SW 1271 (cell line): ENCODE measurements at places on chromosomes 4 and X.

DNA sequence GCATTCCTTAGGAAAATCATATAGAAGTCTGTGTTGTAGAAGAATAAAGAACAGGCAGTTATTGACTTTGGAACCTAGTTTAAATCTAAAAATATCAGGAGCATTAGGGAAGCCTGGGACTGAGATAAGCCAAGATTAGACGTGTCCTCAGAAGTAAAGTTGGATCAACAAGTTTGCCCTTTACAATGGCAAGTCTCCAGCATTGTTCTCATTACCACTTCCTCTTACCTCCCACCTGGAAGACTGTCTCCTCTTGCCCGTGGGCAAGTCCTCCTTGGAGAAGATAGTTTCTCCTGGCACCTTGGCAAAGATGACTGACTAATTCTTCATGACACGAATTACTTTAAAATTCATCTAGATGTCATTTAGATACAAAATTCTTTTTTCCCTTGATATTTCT lies 37.8 kb downstream of the CNKSR2 start:
- no peak for DNase-seq

- DNase-seq = no peak
Observed at GRCh38 chr4:153014460-153014859, 78.3 kb downstream of the FHDC1 start.

GRCh38 chr4:181830404-181831035 lies 412.7 kb upstream of the TENM3 start:
- no peak for DNase-seq

DNA sequence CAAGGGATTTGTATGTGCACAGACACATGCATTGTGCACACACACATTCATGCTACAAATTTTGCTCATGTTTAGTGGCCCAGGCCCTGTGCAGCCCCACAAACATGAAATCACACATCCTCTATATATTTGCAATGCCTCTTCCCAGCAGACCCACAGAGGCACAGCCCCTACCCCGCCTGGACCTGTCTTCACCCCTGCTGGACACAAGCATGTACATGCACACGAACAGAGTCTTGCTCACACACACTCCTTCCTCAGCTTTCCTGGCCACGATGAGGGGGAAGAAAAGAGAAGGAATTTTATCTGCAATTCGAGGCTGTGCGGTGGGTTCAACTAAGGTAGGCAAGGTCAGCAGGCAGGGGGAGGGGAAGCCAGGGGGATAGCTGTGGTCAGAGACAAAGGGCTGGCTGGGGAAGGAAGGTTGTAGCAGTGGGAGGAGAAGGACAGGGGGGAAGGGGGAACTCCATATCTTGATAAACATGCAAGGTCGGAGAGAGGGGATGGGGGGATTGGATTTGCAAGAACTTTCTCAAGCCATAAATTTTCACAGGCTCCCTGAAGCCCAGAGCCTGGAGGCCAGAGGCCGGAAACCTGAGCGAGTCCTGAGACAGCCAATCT lies 156.4 kb downstream of the EFNB1 start:
- DNase-seq = no peak

GRCh38 chrX:25144043-25144940 lies 128.5 kb upstream of the ARX start:
- DNase-seq = no peak

DNA sequence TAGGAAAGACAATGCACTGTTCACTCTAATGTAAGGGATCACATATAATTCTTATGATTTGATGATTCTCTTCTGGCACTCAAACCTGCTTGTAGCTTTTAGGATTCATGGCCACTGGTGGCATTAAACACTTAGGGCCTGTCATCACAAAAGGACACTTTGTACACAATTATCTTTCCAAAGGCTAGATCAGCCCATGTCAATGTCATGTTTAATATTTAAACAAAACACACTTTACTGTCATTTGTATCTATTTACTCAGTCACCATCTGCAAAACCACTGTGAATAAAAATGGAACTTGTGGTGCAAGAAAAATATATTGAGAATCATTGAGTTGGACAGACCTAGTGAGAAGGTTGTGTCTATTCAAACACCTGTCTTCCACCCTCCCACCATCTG lies 83.6 kb upstream of the TTC29 start:
- no peak for DNase-seq

DNA sequence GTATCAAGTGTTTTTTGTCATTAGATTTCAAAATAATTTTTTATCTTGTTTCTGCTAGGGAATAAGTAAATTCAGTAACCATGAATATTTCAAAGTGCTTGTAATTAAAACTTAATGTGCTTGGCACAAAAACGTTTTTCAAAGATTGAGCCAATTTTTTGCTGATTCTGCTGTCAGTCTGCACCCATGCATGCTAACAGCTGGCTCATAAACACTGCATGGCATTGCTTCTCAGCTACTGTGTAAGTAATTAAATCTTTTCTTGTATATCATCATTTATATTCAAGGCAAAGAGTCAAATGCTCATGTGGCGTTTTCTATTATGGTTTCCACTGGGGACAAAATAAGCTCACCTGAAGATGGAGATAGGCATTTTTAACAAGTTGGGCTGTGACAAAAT lies 66.8 kb upstream of the SPANXN2 start:
- no peak for DNase-seq

DNA sequence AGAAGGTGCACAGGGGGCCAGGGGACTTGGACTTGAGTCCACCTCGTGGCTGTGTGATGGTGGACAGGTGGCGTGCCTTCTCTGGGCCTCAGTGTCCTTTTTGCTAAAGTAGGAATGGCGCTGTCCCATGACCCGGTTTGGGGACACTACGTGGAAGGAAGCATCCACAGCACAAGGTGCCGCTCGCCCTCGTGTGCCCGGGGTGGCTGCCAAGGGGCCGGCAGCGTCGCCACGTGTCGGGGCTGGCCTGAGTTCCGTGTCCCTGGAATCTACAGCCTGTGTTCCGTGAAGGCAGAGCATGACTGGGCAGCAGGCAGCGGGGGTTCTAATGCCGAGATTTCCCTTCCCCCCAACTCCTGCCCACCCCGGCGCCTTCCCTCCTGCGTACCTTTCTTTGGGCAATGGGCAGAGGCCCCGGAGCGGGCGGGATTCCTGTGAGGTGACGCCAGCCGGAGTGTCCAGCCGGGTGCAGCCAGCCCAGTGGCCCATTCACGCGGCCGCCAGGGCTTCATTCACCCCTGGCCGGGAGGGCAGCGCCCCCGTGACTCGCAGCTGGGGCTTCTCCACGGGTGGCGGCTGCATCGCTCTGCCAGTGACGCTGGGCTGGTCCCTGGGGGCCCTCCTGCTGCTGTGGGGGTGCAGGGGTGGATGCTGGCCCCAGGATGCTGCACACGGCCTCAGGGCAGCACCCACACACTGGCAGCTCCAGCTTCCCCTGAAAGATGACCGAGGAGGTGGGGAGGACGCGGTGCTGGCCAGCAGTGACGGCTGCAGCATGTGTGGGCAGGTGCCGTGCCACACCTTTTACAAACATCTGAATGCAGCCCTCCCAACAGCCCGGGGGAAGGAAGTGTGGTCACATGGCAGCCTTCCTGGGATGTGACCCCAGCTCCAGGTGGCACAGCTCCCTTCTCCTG lies 21.2 kb downstream of the DOK7 start:
- DNase-seq = no peak

- no peak for DNase-seq
Observed at GRCh38 chr4:15488658-15489470, 19.2 kb downstream of the CC2D2A start.

- no peak for DNase-seq
Observed at GRCh38 chr4:120801137-120801758, 121.3 kb downstream of the PRDM5 start.

GRCh38 chr4:13892739-13893105 lies 265.2 kb upstream of the BOD1L1 start:
- peak; percentile 38 for DNase-seq

- DNase-seq = peak; percentile 3
Observed at GRCh38 chr4:152936446-152937335, 568 bp downstream of the FHDC1 start.

- DNase-seq = peak; percentile 37
Observed at GRCh38 chr4:19776021-19776459, 475.7 kb upstream of the SLIT2 start.

DNA sequence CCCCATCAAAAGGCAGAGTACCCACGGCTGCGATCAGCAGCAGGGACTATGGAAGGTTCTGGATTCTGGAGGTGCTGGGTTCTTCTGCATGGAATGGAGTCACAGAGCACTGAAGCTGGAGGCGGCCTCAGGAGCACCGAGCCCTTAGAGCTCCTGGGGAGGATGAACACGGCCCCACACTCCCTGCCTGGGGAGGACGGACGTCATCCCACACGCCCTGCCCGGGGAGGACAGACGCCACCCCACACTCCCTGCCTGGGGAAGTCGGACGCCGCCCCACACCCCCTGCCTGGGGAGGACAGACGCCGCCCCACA lies 9.9 kb downstream of the LRPAP1 start:
- no peak for DNase-seq

DNA sequence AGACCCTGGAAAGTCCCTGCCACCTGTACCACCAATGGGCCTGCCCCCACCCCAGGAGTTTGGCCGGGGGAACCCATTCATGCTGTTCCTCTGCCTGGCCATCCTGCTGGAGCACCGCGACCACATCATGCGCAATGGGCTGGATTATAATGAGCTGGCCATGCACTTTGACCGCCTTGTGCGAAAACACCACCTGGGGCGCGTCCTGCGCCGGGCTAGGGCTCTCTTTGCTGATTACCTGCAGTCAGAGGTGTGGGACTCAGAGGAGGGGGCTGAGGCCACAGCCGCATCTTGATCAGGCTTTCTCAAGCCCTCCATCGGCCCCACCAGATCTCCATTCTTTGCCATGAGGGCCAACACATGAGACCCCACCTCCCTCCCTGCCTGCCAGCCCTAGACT lies 13.6 kb upstream of the RBM3 start:
- DNase-seq = no peak

DNA sequence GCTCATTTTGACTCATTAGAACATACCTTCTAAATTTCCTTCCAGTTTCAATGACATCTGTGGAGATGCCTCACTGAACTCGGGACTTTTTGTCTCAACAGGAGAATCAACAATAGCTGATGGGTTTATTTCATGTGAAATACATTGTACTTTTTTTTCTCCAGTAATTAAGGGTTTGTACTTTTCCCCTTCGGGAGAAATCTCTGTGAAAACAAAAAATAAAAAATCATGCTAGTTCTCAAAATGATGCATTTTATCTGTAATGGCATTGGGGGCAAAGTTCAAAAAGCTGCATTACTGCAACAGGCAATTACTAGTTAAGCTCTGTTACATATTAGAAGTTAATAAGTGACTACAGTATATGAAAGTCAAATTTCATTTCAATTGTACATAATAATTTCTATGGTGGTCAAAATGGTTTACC lies 167.3 kb upstream of the SH3RF1 start:
- DNase-seq = no peak

DNA sequence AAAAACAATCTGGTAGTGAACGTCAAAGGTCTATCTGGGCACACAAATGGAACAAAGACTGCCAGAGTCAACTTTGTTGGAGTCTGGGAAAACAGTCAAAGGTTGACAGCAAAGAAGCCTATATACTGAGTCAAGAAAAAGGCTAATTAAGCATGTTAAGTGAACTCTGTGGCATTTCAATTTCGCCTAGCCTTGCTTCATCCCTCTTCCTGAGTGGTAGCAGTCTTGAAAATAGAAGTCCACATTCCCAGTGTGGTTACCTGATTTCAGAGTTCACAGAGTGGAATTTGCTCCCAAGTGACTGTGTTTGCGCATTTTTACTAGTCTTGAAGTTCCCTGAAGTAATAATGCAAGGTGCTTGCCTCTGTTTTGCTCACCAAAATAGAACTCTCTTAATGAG lies 760.0 kb downstream of the FSTL5 start:
- no peak for DNase-seq

DNA sequence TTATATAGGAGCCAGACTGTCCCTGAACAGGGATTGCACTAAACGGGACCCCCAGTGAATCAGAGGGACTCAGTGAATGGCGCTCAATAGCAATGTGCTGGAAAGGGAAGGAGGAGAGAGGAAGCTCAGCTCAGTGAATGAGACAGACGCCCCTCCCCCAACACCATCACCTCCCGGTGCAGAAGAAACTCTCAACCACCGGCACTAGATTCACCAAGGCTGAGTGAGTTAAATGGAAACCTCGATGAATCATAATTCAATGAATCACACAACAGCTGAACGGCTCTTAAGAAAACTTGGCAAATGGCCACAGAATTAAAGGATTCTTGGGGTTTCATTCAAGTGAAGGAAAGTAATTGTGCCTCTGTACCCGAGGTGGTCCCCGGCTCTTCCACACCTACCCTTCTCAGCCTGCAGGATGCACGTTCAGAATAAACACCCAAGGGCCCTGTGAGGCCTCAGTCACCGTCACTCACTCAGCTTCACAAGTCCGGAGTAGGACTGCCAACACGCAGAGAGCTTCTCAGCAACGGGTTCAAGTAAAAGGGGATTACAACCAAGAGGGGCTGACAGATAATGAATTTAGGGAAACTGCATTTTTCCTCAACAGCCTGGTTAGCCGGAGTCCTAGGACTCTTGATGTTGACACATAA lies 29.3 kb downstream of the CRMP1 start:
- peak; percentile 53 for DNase-seq

GRCh38 chrX:28595346-28595745 lies 8.1 kb downstream of the IL1RAPL1 start:
- no peak for DNase-seq

- DNase-seq = no peak
Observed at GRCh38 chr4:70179811-70180210, 15.7 kb upstream of the ODAM start.

- DNase-seq = no peak
Observed at GRCh38 chrX:97397371-97397770, 513.7 kb downstream of the RPA4 start.

DNA sequence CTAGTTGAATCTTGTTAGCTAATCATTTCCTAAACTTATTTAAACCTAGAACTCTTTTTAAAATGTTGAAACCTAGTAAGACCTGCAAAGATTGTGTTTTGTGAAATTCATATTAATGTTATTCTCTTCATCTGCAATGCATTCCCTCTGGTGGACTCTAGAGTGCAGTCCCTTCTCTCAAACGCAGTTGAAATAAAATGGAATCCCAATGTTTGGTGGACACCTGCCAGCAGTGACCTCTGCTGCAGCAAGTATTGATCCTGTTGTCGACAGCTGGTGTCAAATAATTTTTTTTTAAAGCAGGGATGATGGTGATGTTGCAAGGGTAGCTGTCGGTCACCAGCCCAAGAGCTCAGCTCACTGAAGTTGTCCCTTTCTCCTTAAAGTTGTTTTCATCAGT lies 492.0 kb downstream of the ZIC3 start:
- no peak for DNase-seq
